ENCODE measurements at places on chromosomes 2 and 18.

GRCh38 chr2:119468154-119468955 lies 36.7 kb downstream of the TMEM37 start:
- DNase-seq = no peak

GRCh38 chr2:155301221-155301620 lies 602.7 kb downstream of the KCNJ3 start:
- DNase-seq = no peak

GRCh38 chr18:26546170-26546874 lies 2.0 kb downstream of the KCTD1 start:
- DNase-seq = no peak

- no peak for DNase-seq
Measured at GRCh38 chr2:113309655-113310387, 31.1 kb upstream of the PAX8 start.

- DNase-seq = no peak
Measured at GRCh38 chr2:23700627-23701026, 226.3 kb downstream of the ATAD2B start.

DNA sequence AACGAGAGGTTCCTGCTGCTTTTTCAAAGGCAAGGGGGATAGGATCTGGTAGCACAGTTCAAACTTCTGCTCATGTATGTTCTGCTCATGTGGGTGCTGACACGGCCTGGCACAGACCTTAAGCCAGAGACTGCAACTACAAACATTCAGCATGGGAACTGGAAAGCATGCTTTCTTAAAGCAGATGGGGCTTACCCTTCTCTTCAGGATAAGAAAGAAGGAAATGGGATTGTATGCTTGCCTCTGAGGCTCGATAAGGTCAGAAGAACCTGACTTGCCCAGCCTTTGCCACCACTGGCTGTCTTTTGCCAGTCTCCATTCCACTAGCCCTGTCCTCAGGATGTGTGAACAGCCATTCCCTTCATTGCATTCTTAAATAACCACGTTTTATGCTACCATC lies 10.7 kb downstream of the DOCK10 start:
- DNase-seq = no peak

- DNase-seq = no peak
Measured at GRCh38 chr2:121236101-121236640, 48.8 kb downstream of the TFCP2L1 start.

DNA sequence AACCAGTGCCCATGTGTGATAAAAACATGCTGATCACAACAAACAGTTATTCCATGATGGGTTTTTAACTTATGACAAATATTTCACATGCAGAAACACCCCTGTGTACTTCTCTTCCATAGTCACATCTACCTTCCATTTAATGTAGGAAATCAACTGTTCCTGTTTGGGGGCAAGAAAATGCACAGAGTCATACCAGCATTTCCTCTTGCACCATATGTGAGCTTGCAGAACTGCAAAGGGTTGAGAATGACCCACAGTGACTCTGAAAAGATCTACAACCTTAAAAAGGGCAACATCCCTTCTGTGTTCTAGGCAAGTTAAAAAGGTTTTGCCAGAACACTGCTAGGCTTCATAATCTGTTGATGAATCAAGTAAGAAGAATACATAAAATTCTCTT lies 9.9 kb downstream of the BMP10 start:
- DNase-seq = no peak

DNA sequence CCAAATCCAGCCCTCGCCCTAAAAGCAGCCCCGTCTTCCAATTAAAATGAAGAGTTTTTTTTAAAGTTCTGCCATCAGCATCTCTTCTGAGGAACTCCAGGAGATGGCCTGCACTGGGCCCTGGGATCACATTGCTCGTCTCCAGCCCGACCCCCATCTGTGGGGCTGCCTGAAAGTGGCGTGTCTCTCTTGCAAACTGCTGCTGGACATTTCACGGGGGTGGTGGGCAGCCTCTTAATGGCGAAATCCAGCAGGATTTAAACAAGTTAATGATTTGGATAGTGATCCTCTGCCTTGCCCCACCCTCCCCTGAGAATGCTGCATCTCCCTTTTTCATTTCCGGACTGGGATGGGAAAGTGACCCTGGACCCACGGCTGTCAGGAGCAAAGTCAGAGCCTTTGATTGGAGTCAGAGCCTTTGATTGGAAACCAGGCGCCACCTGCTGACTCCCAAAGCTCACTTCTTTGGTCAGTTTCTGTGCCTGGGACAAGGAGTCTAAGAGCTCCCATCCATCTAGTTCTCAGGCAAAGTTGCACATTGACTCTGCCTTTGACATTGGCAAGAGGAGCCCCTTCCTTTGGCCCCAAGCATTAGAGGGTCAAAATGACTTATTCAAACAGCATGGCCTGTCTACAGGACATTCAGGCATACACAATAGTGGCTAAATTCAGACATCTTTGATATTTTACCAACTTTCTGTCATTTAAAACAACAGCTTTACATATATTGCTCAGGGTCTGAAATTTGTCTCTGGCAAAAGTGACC lies 155.2 kb downstream of the SH3BP4 start:
- no peak for DNase-seq

- no peak for DNase-seq
Measured at GRCh38 chr2:235930701-235931100, 237.5 kb downstream of the GBX2 start.

- no peak for DNase-seq
Measured at GRCh38 chr18:54530285-54530684, 60.8 kb upstream of the DYNAP start.

GRCh38 chr2:13576406-13577036 lies 859.8 kb downstream of the TRIB2 start:
- no peak for DNase-seq

DNA sequence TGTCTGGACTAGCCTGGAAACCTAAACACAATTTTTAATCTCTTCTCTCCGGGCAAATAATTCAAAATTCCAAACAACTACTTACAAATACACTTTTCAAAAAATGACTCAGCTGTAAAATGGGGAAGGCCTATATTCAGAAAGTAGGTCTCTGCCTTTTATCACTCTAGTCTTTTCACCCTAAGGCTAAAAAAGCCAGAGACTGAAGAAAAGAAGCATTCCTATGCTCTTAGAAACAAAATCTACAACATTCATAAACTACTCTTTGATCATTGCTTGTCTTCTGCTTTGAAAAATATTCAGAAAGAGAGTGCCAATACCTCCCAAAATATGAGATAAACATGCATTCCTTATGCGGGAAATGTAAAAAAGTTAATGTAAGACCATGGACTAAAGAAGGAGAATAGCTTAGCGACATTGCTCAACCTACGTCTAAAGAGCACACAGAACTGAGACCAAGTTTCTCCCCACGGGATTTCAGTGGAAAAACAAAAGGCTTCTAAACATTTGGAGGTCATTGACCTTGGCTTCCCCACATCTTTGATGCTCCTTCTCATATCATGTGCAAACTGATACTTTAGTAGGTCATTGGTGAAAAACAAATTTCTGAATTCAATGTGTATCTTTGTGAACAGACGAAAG lies 74.4 kb upstream of the EPB41L3 start:
- no peak for DNase-seq

GRCh38 chr18:69282371-69282770 lies 118.3 kb upstream of the DOK6 start:
- DNase-seq = no peak

DNA sequence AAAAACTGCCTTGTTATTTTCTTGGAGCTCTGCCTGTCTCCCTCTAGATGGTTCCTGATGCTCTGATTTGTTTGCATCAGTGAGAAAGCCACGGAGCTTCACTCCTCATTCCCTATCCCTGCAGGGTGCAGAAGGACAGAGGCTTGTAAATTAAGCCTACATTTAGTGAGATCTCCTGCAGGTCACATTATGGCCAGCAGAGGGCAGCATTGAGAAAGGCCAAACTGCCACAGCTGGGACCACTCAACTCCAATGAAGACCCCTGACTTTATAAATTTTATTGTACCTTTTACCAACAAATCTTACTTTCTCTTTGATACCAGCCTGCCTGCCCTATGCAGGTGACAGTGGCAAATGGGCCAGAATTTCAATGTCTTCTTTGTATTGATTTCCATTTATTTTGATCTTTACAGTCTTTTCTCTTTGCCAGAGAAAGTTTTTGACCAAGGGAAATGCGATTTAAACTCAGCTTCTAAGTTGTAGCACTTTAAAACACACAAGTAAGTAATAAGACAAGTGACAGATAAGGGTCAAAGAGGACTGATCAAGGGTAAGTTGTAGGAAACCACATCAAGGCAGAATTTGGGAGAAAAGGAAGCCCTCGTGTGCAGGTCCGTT lies 1029.1 kb upstream of the KLHL29 start:
- DNase-seq = peak; percentile 42

GRCh38 chr2:197435598-197436420 lies 981 bp upstream of the SF3B1 start:
- no peak for DNase-seq

All from activated naive CD8-positive, alpha-beta T cell treated with anti-CD3 and anti-CD28 coated beads, Interleukin-2, amount 10 ng/mL, durations not matched to agents 7 days and 5 days (primary cell).